Mesenteric fat pad (tissue), 1 donor: ENCODE measurements at places on chromosomes 5 and 9. TPM values are rescaled to one million over a fixed set of nuclear protein-coding genes. Genes with fewer than 3 reads are reported as not detected.

ELOVL7 gene
- total RNA-seq: 5.6 TPM

PCDHAC2 gene
- total RNA-seq: 1.1 TPM

GRCh38 chr9:98766586-98766985, 29.8 kb downstream of the ANKS6 start:
- no peak for DNase-seq

- DNase-seq: peak; percentile 73
Measured at GRCh38 chr5:179256328-179257175, 88.7 kb downstream of the ADAMTS2 start.

GRCh38 chr5:126716861-126717260, 60.1 kb upstream of the LMNB1 start:
- DNase-seq: no peak

DNA sequence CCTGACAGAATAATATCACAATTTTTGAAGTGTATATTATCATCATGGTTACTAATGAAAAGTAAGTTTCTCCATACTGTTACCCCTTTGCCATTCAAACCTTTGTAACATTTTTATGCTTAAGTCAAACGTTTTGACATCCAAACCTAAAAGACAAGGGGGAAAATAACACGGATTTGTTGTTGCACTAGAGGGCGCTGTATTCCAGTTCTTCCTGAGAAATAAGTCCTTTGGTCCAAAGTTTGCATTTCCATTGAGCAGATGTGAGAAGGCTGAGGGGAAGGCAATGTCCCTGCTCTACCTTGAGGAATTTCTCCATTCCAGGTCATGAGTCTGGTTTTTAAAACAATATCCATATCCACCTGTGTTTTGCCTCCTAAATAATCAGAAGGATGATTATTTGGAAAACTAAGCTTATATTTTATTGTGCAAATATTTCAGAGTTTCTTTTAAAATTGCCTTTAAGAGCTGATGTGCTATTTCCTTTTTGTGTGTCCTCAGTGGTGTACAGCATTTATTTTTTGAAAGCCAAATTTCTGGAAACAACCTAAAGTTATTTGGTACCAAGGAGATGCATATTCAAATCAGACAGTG, 9.7 kb downstream of the LECT2 start:
- no peak for DNase-seq

DNA sequence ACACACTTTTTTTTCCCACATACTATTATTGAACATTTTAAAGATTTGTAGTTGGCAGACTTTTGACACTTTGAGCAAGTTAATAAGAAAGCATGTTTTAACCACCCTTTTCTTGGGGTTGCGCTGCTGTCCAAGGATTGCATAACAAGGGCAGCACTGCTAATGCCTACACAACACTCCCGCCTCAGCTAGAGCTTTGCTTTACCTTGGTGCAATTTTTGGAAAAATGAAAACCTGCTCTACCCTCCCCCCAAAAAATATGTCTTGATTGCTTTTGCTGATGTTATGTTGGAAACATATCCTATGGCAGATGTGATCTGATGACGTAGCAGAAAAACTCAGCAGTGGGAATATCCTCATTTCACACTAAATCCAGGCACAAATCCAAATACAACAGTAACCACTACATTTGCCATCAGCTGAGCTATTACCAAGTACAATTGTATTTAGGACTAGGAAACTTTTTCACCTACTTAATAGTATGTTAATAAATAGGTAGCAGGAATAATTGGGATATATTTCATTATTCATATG, 51.5 kb downstream of the UBE2R2 start:
- no peak for DNase-seq
